ENCODE measurements at places on chromosomes 7 and 10.

DNA sequence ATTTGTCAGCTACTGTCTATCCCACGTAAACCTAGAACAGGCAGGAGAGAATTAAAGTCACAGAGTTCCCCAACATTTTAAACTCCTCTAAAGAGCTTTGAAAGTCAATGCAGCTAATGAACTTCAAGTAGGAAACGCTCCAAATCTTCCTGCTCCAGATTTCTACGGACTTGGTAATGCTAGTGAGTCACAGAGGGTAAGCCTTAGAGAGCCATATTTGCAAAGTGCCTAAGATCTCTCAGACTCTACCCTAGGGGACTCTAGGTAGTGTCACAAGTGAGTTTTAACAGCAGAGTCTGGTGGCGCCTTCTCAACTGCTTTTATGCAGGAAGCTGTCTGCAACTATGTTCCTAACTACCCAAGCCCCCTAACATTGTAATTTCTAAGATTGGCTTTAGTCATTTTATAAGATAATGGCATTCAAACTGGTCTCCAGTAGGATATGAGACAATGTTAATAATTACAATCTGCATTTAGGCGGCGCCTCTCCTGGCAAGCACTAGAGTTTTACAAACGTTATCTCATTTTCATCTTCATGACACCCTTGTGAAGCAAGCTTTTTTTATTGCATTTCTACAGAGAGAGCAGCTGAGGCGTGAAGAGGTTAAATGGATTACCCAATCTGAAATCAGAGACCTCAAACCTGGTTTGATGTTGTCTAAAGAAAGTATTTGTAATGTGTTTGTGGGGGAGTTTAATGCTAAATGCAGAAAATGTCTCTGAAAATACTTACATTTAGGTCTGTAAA is 22.0 kb upstream of the FZD1 start:
- no peak for DNase-seq

DNA sequence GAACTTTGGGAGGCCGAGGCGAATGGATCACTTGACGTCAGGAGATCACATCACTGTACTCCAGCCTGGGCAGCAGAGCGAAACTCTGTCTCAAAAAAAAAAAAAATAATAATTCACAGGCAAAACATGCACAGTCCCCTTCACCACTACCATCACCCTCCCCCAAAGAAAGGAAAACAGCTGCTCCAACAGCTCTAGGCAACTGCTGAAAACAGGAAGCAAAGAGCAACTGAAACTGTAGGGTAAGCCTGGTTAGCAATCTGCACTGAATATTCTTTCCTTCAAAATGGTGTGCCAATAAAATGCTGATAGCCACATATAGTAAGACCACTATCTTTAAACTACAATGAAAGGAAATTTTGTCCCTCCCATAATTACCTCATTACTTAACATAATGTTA is 11.8 kb downstream of the NT5C2 start:
- DNase-seq: no peak

GRCh38 chr10:47349516-47349915 is 1.4 kb downstream of the RBP3 start:
- no peak for DNase-seq

DNA sequence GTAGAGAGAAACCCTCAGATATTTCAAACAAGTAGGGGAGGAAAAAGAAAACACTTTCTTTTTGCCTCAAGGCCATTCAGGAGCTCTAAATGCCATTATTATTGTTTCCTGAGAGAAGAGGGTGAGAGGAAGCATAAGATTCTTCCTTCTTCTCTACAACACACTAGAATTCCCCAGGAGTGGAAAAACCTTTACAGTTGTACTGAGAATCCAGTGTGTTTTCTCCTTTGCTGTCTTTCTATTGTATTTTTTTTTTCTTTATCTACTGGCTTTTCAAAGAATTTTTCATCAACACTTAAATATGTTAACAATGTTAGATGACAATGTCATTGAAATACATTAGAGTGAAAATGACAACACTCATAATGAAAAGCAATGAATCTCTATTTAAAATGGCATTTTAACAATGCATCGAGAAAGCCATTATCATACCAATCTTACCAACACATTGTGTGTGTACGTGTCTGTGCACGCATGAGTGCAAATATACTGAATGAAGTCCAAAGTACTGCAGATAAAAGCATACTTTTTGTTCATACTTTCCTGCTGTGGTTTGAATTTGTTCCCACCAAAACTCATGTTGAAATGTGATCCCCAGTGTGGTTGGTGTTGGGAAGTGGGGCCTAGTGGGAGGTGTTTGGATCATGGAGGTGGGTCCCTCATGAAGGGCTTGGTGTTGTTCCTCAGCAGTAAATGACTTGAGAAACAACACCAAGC is 24.2 kb upstream of the MACC1 start:
- no peak for DNase-seq

DNA sequence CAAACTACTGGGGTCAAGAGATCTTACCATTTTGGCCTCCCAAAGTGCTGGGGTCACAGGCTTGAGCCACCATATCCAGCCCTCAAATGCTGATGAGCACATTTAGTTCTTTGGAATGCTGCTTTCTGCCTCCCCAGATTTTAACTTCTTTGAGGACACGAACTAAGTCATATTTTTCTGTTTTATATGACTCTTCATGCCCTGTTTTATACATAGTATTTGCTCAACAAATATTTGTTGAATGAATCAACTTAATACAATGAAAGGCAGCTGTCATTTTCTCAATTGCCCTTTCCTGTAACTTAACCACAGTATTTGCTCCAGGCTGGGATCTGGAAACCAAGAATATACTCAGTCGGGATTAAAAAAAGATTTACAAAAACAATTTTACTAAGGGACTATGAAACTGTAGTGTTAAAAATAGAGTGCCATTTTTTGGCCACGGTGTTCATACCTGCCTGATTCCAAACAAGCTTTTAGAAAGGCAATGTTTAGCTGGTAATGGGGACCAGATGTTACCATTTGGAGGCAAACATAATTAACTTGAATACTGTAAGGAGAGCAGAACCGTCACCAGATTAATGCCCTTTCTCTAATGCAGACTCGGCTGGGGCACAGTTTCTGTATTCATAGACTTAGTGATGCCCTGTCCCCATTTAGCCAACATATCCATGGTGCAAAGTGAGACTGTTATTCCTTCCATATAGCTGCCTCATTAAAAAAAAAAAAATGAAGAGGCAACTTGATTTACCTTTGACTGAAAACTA is 117.6 kb downstream of the NRP1 start:
- no peak for DNase-seq

GRCh38 chr10:49070701-49071100 is 44.6 kb downstream of the VSTM4 start:
- no peak for DNase-seq

GRCh38 chr10:89838044-89838615 is 136.7 kb downstream of the KIF20B start:
- no peak for DNase-seq

DNA sequence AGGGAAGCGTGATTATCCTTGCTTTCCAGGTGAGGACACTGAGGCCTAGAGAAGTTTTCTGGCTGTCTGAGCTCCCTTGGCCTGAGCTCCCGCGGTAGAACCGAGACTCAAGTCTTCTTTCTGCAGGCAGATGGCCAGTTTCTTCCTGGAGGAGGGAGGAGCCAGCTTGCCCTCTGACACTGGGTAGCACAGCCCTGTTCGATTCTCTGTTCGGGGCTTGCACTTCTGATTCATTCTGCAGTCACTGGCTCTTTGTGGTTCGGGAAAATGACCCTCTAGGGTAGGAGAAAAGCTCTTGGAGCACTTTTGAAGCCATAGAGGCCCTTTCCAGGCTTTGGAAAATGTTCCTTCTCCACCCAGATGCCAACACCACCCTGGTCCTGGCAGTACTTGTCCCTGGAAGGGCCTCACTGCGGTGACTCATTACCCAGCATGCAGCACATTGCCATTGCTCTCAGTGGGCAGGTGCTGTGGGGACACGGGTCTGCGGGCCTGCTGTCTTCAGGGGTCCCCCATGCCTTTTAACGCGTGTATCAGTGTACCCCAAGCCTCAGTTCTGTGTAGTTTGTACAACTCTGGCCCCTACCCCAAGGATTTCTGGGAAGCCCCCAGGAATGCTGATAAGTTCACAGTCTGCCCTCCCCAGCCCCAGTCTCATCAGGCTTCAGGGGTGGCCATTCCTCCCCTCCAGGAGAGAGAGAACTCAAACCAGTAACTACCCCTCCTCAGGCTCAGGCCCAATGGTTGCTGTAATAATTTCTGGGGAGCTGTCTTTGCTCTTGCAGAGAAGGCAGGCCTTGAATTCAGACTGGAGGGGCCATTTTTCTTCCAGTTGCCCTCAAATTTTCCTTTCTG is 11.9 kb downstream of the CHST3 start:
- DNase-seq: no peak

Measured in neuronal stem cell (in vitro differentiated cells).